ENCODE measurements at places on chromosomes 4 and X.

DNA sequence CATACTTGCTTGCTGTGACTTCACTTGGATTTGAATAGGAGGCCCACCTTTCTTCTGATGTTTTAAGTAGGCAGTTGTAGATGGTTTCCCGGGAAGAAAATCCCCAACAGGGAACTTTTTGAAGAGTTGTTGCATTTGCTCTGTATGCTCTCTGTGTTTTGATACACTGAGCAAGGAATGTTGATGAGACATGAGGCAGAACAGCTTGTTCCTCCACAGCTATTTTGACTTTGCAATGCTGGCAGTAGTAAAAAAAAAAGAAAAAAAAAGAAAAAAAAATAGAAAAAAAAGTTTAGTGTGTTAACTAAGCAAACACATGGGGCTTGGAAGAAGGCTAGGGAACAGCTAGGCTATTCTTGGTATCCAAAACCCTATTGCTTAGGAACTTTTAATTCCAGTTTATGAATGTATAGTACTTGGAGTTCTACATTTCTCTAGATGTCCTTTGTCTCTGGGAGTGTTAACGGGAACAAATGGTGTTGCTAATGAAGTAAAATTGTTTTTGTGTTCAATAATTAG, 23.4 kb upstream of the PAQR3 start:
- no peak for DNase-seq

- no peak for DNase-seq
These were observed 55.5 kb downstream of the SPANXN4 start for GRCh38 chrX:143081231-143081630.

DNA sequence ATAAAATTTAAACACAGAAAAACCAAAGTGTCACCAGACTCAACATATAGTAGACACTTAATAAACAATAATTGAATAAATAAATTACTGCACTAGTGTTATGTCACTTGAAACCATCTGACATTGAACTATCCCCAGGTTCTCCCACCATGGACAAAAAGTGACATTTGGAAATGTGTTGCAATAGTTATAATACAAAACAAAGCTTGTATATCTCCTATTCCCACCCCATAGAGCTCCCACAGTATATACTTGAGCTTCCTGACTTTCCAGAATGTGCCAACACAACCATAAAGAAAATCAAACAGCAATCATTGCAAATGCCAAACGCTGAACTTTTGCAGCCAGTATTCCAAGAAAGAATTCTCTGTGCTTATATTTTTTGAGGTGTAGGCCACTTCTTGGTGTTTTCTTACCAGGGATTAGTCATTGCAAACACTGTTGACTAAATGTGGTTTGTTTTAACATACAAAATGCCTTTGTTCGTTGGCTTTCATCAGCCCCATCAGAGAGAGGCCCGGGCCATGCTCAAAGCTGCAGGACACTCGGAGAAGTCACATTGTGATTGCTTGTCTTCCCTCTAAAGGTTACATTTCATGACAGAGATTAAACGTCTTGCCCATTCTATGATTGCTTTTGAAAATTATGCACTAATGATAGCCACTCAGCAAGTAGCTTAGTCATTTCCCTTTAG, 33.8 kb downstream of the PPARGC1A start:
- DNase-seq: no peak

DNA sequence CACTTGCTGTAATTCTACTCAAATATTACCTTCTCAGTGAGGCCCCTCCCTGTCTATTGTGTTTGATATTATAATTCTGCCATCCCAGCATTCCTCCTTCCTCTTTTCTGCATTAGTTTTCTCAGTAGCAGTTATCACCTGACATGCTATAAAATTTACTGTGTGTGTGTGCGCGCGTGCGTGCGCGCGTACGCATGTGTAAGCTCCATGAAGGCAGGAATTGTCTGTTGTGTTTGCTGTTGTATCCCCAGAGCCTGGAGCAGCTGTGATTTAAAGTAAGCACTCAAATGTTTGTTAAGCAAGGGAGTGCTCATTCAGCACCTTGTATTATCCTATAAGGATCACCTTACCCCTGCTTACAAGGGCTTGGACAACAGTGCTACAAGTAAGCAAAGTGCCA, 8.6 kb downstream of the SRD5A3 start:
- no peak for DNase-seq

DNA sequence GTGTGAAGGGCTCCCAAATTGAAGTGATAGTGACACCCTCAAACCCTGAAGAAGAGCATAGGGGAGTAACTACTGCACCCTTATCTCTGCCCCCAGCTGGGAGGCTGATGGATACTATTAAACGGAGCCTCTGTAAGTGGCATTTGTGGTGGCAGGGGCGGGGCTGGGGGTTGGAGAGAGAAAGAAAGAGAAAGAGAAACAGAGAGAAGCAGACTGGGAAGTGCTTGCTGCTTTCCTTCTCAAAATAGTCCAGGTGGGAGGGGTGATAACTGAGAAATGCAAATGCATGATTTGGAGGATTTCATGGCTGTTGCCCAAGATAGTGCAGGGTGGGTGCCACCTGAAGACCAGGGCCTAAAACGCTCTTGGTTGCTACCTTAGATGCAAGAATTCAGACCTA, 253.5 kb upstream of the GATB start:
- DNase-seq: no peak

DNA sequence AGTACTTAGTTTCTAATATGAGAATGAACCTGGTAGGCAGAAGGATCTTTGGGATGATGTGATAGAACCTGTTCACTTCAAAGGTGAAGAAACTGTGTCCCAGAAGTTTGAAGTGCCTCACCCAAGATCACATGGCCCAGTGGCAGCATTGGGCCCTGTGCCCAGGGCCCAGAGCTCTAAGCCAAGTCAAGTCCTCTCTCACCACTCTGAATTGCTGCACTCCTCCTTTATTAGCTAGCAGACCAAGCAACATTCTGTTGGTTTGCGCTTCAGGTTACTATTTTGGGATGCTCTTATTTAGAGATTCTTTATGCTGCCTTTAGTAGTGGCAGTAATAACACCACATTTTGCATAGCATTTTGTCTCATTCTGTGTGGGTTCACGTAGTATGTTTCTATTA, 82.7 kb downstream of the PARM1 start:
- no peak for DNase-seq

GRCh38 chrX:41604766-41605543, 83.8 kb upstream of the GPR34 start:
- DNase-seq: no peak

- DNase-seq: peak; percentile 0
These were observed 163.1 kb downstream of the SMARCA1 start for GRCh38 chrX:129360175-129360574.

DNA sequence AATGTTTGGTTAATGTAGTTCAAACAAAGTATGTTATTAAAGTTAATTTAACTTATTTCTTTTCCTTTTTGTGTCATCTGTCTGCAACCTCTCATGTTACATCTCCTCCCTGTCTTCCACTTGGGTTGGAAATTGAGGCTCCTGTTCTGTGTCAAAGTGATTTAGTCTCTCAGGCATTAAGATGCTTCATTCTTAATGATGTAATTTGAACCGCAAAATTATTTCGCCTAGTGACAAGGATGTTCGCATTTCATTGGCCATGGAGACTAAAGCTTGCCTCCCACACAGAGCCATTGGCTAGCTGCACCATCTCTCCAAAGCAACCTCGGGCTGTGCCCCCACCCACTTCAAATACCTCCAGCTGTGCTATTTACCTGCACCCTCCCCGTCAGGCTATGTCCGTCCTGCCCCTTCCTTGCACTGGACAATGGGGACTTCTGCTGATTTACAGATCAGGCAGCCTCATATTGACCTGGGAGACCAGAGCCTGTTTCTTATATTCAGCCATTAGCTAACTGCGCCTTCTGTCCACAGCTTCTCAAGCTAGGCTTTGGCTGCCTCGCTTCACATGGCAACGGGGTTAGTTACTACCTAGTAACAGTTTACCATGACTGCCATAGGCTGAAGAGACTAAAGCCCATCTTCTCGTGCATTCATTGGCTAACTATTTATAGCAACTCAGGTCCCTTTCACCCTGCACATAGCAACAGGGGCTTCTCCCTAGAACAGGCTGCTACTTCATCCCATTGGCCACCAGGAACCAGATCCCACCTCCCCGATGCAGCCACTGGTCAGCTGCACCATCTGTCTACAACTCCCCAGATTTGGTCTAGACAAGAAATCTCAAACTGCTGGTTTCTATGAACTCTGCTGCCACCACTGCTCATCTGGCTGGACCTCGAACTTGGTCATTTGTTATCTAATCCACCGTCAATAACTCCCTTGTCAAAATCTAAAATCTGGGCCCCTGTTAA, 8.6 kb upstream of the ZNF157 start:
- DNase-seq: peak; percentile 3

GRCh38 chr4:71382900-71383560, 44.2 kb downstream of the SLC4A4 start:
- DNase-seq: no peak

GRCh38 chr4:33924239-33924638, 2320.1 kb downstream of the ARAP2 start:
- no peak for DNase-seq

- DNase-seq: no peak
These were observed 39.6 kb downstream of the HTRA3 start for GRCh38 chr4:8308856-8309771.

GRCh38 chrX:84133023-84133422, 55.0 kb downstream of the RPS6KA6 start:
- DNase-seq: no peak

GRCh38 chr4:44422912-44423311, 25.7 kb downstream of the KCTD8 start:
- DNase-seq: no peak

DNA sequence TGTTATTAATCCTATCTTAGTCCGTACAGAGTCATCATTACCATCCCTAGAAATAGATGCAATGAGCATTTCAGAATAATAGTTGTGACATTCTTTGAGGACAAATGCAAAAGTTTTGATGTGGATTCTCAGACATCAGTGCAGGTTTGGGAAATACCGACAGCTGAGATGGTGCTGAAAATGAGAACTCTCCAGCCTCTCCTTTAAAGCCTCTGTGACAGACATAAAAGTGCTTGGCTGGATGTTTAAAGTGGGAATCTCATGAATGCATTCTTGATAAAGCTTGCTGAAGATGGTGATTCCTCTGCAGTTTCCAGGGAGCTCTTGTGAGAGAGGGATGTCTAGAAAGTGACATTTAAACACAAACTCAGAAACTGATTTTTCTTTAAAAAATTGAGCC, 35.0 kb upstream of the SLC7A11 start:
- no peak for DNase-seq

DNA sequence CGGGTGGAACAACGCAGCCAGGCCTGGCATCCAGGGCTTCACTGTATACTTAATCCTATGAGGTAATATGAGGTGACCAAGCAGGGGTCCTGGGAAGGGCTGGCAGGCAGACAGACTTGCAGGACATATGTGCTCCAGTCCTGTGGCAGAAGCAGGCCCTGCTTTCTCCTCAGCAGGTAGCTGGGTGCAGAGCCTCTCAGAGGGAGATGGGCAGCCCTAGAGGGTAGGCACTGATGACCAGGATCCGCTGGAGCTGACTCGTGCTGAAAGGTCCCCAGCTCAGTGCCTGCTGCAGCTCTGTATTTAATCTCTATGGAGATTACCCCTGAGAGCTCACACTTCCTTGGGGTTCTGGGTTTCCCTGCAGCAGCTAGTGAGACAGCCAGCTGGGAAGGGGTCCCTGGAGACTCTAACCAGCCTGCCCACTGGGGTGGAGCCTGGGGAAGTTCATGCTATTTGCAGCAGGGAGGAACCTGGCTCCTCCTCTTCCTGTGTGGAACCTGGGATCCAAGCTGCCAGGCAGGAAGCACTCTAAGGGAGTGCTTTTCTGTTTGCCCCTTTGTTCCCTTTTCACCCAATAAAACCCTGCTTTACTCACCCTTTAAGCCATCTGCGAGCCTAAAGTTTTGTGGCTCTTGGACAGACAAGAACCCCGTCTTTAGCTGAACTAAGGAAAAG, 339.2 kb downstream of the DCAF12L2 start:
- DNase-seq: no peak

GRCh38 chrX:155247497-155247896, 16.8 kb downstream of the RAB39B start:
- DNase-seq: no peak

Measured in SW 1271 (cell line).